NCI-H526 (cell line): ENCODE measurements at places on chromosomes 5 and 9.

DNA sequence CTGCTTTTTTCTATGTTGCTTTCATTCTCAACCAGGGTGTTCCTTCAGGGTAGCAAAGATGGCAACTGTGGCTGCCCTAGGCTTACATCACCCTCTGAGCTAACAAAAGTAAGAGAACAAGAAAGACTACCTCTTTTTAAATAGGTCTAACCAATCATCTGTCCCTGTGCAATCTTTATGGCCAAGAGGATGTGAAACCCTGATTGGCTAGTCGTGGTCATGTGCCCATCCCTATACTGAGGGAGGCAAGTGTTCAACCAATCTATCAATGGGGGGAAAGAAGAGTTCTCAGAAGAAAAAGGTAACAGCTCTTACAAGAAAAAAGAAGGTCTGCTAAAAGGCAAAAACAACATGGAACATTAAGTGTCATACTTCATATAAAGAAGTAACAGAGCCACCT is 11.7 kb upstream of the SNCAIP start:
- no peak for DNase-seq

GRCh38 chr5:151056379-151057325 is 24.2 kb downstream of the TNIP1 start:
- no peak for DNase-seq

DNA sequence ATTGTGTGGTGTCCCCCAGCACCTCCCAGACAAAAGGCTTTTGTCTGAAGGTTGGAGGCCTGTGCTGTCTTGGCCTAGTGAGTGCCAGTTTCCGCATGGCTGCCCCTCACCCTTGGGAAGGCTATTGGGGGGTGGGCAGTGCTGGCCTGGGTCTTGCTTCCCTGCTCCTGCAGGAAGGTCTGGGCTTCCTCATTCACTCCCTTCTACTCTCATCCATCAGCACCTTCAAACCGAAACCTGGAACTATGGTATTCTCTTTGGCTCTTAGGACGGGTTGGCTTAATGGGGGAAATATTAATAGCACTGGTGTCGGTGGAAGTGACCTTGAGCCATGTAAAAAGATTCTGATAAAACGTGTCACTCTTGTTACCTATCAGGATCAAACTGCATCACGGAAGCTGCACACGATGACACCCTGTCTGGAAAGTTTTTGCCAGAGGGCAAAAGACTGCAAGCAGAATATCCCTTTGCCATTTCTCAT is 34.0 kb upstream of the GLRX start:
- DNase-seq, result no peak

DNA sequence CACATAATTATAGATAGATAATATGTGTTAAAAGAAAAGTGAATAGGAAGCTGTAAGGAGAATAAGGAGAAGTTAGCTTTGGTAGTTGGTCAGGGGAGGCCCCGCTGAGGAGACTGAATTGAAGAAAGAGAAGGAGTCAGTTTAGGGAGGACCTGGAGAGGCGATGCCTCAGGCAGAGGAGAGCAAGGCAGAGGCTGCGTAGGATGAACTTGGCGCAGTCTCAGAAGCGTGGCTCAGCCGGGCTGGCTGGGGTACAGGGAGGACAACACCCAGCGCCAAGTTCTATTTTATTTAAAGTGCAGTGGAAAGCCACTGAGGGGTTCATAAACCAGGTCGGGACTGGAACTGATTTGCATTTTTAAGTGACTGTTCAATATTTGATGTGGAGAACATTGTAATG is 68.5 kb downstream of the PTCD2 start:
- DNase-seq, result no peak

DNA sequence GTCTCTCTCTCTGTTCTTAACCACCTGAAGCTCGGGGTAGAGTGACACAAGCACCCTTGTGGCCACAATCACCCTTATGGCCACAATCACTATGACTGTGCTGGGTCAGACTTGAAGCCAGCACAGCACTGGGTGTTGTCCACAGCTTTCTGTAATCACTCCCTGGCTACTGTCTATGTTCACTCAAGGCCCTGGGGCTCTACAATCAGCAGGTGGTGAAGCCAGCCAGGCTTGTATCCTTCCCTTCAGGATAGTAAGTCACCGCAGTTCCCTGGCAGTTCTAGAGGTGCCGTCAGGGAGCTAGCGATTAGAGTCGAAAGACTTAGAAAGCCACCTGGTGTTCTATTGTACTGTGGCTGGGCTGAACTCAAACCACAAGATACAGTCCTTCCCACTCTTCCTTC is 44.2 kb downstream of the GDA start:
- no peak for DNase-seq

DNA sequence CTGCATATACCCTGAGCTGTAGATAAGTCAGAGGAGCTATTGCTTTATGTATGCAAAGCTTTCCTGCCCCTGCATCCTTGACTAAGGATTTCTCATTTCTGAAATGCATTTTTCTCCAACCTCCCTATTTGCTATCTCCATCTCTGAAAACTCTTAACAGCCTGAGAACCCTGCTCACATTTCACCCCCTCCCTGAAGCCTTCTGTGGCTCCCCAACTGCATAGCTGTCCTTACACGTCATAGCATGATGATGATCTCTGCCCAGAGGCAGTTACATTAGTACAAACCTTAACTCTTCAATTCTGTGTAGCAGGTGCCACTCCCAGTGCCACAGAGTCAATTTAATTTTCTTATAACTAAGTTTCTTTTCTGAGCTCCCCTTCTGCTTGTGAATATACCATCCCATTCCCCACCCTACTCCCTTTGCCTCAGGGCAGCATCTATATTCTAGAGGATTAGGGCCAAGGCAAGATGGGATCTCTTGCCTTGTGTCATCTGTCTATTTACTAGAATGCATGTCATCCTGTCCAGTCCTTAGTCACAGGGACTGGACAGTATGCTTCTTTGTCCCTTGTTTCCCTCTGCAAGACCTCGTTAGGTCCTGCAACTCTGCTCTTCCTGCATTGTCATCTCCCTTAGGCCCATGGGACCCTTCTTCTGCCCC is 149.7 kb upstream of the SPRY4 start:
- DNase-seq, result no peak

DNA sequence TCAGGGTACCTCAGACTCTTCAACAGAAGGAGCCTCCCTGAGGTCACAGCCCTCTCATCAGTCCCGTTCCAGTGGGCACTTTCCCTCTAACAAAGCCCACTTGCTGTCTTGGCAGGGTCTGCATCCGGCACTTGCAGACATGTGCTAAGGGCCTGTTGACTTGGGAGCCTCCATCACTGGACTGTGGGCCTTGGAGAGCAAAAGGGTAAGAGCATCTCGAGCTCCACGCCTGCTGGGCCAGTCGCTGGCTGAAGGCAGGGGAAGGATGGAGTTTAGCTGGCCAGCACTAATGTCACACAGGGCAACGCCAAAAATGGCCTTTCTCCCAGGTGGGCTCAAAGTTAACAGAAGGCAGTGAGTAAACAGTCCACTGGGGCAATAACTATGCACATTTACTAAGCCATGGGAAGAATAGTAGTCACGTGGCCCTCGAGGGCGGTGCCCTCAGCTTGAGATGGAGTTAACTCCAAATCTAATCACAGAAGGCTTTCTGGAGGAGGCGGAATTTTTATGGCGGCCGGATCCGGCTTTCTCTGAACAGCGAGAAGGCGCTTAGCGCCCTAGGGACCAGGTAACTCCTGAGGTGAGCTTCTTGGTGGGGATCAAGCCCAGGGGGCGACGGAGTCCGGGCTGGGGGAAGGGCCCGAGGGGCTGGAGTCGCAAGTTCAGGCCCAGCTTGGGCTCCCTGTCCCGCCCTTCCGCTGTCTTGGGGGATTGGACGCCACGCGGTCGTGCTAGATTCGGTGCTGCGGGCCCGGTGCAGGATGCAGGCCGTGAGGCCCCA is 2.0 kb upstream of the NSD1 start:
- no peak for DNase-seq

GRCh38 chr5:40677456-40677855 is 2.3 kb upstream of the PTGER4 start:
- DNase-seq, result no peak

- DNase-seq, result no peak
Observed at GRCh38 chr5:9497347-9497746, 48.5 kb downstream of the SEMA5A start.
